ENCODE measurements at places on chromosomes 5 and 9.

DNA sequence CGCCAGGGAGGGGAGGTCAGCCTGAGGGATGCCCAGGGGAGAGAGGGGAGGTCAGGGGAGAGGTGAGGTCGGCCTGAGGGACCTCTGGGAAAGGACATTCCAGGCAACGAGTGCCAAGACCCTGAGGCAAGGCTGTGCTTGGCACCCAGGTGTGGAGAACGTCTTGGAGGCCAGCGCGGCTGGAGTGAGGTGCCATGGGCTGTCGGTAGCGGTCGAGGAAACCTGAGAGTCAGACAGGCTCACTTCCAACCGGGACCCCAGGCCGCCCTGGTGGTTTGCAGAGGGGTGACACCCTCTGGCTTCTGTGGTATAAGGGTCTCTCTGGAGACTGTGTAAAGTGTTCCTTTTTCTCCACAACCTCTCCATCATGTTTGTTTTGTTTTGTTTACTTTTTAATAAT lies 82.9 kb downstream of the CACNA1B start:
- DNase-seq = no peak

- DNase-seq = no peak
Observed at GRCh38 chr5:22650511-22650910, 202.6 kb downstream of the CDH12 start.

DNA sequence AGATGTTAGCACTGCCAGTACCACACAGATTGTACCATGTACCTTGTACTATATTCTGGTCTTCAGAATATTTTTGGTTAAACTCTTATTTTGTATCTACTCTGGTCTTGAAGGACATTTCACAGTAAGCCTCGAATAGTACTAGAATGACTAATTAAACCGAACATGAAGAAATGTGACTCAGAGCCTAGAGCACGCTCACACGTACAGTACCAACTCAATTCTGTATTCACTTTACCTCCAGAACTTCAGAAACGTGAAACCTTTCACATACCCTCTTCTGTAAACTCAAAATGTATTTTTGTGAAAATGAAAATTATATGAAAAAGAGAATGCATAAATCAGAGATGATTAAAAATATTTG lies 112.8 kb downstream of the MVB12B start:
- DNase-seq = no peak

DNA sequence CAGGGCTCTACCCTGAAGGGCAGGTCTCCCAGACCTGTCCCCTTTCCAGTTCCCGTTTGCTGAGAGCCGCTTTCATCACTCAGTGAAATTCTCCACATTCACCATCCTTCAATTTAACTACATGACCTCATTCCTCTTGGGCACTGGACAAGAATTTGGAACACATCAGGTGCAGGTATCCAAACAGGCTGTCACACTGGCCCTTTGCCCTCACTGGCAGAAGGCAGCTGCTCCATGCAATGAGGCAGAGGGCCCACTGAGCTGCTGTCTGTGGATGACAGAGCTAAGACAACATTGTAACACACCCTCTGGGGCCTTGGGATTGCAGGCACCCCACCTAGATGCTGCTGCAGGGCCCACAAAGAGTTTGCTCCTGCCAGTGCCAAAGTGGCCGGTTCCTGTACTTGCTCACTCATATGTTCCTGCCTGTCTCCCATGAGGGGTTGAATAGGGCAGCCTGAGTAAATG lies 55.1 kb downstream of the ACTL7B start:
- DNase-seq = no peak

DNA sequence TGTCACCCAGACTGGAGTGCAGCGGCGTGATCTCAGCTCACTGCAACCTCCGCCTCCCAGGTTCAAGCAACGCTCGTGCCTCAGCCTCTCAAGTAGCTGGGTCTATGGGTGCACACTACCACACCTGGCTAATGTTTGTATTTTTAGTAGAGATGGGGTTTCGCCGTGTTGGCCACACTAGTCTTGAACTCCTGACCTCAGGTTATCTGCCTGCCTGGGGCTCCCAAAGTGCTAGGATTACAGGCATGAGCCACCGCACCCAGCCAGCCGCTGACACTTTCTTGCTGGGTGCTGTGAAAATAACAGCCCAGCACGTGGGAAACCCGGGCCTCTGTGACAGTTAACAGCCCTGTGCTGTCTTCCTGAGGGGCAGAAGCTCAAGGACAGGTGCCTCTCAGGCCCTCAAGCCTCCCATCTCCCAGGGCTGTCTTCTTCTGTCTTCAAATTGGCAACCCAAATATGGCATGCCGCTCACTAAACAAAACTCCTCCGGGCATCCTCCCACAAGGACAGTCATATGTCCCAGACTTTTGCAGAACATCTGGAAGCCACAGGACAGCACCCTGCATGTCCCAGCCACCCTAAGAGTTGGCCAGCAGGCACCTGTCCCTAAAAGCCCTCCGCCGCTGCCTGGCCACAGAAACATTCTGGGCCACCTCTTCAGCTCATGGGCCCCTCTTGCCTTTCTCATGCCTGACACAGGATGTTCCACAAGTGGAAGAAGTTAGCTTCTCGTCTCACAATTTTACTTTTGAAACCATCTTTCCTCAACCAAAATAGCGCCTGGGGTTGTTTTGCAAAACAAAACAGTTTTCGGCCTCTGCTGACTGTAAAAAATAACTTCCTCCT lies 233.6 kb downstream of the SYK start:
- no peak for DNase-seq

DNA sequence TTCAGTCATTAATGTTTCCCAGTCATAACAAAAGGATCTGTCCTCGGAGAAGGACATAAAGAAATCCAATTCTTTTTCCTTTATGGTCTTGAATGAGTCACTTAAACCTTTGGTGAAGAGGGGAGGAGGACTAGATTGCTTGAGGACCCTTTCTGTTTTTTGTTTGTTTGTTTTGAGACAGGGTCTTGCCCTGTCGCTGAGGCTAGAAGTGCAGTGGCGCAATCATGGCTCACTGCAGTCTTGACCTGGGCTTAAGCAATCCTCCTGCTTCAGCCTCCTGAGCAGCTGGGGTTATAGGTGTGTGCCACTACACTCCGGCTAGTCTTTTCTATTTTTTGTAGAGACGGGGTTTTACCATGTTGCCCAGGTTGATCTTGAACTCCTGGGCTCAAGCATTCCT lies 12.3 kb downstream of the TIGD6 start:
- no peak for DNase-seq

DNA sequence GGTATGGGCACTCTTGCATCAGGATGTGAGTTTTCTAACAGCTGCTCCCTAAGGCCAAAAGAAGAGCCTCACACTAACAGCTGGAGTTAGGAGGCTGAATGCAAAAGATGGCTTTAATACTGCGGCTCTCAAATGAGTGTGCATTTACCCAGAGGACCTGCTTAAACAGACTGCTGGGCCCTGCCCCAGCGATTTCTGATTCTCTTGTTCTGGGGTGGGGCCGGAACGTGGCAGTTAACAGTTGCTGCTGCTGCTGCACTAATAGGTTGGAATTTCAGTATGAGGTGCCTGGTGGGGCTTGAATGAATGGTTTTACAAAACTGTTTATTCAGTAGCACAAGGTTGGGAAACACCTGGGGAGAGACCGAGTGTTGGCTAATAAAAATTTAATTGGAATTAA lies 26.1 kb downstream of the HMGCR start:
- DNase-seq = no peak

DNA sequence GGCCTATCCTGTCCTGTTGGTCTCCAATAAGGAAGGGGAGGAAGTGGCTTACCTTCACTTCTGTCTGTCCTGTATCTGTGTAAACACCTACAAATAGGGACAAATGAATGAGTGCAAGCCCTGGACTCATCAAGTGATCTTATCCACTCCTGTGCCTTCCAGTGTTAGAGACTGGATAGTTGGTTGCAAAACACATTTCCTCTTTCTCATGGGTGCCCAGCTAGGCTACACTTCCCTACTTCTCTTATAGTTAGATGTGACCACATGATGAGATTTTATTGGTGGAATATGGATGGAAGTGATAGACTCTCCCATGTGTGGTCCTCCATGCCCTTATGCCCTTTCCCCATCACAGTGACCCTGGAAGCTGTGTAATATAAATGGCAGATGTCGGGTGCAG lies 16.9 kb upstream of the PFDN1 start:
- DNase-seq = no peak

DNA sequence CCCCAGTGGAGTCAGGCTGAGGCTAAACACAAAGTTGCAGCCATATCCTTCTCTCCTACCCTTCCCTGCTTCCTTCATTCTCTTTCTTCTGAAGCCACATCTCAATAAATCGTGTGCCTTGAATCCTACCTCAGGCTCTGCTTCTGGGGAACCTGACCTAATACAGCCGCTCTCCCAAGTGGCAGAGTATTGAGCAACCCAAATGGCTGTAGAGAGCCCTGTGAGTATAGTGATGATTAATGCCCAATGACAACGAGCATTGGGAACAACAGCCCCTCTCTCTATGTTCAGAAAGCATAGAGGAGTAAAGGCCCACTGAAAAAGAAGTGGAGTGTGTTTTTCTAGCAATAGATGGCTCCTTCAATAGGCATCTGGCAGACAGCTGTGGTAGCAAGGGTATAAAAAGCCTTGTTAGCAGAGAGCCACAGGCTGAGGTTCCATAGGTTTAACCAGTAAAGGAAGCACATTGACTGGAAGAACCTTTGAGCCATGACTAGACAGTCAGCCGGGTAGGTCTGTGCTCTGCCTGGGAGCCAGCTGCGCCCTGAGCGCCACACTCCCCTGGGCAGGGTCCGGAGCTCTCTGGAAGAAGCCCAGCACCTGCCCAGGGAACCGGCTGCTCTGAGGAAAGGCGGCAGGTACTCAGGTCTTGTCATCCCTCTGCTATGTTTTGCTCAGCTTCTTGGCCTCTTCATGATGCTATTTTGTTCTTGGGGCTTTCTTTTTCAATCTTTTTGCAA lies 22.6 kb upstream of the HSPA9 start:
- no peak for DNase-seq

DNA sequence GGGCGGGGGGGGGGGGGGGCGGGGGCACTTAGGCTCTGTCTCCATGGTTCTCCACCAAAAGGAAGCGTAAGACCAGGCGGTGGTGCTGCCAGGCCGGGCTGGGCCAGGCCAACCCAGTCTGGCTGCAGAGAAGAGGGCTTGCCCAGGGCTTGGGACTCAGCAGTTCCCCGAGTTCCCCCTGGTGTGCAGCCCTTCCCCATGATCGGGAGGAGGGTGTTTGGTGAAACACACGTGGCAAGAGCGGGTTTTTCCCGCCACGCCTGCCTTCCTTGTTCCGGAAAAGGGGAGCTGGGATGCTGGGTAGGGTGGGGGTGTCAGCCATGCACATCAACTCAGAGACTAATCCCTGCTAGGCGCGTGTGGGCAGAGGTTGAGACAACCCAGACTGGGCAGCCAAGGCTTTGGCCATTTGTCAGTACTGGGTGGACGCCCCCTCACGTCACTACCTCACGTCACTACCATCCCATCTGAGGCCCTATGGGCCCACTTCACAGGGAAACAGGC lies 32.9 kb downstream of the PRRX2 start:
- no peak for DNase-seq

DNA sequence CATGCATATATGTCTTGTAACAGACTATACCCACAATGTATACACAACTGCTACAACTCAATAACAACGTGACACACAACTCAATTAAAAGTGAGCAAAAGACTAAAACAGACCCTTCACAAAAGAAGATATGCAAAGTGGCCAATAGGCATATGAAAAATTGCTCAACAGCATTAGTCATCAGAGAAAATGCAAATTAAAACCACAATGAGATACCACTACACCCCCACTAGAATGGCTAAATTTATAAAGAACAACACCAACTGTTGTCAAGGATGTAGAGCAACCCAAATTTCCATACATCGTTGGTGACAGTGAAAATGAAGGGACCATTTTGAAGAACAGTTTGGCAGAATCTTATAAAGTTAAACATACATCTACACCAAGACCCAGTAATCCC lies 38.9 kb downstream of the GABRB2 start:
- no peak for DNase-seq

DNA sequence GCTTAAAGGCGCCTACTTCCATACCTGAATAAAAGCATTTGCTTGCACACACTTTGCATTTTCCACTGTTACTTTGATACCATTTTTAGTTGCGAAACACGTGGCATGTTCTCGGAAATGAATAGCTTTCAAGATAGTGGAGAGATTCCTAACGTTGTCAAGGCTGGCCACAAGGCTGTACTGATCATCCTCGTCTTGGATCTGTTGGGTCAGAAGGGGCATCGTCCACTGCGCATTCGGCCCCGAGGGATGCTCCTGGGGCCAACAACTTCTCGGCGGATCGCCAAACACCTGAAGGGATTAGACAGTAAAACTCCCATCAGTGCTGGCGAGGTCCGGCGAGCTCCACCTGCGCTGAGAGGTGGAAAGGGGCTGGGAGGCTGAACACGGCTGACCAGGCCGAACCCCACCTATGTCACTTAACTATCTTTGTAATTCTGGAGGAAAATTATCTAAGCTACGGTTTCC lies 599 bp downstream of the RAD1 start:
- DNase-seq = no peak

DNA sequence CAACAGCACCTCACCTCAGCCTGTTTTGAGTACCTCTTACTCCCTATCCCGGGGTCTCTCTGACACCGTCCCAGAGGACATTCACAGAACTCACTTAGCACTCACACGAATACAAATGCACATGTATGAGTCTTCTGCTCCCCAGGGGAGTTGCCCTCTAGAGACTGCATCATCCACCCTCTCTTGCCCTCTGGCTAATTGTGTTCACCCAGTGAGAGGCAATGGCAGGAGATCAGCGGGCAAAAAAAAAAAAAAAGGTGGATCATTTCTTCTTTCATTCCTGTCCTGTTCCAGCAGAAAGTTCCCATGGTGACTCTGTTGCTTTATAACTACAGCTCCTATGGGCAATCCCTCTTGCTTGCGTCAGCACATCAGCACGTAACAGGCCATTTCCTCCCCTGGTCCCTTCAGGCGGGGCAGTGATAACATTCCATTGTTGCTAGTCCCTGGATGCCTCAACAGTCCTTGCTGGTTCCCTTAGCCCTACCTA lies 23.5 kb upstream of the SNX2 start:
- peak; percentile 88 for DNase-seq

GRCh38 chr5:56624751-56625150 lies 190.6 kb upstream of the MAP3K1 start:
- DNase-seq = no peak

- DNase-seq = no peak
Observed at GRCh38 chr5:158422653-158423515, 563.9 kb upstream of the CLINT1 start.

DNA sequence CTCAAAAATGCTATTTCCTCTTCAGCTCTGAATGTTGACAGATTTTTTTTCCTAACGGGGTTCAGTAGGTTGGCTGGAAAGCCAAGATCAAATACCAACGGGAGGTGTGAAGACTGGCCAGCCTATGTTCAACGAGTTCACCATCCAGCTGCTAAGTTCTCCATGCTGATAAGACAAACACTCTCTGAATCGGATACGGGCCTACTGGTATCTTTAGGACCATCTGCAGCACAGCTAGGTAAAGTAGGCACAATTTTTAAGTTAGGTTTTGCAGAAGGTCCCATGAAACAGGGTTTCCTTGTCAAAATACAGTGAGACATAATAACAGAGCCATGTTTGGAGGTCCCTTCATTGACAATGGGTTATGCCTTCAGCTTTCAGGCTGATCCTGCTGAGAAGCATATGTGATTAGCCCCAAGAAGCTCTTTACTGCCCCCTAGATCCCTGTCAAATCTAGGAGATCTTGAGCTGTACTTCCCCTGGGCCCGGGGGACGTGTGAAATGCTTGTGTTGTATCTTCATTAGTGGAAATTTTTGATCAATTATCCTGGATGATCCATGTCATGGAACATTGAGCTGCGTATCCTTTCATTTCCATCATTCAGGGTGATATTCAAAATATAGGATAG lies 60.6 kb downstream of the PGM5 start:
- no peak for DNase-seq

All from T1000 (cell line).